Caki2 (cell line): ENCODE measurements at places on chromosomes 2 and 18.

GRCh38 chr2:35794796-35795450 is 560.7 kb upstream of the CRIM1 start:
- DNase-seq: no peak

- DNase-seq: no peak
These were observed 802.9 kb upstream of the ID2 start for GRCh38 chr2:7878786-7879482.

DNA sequence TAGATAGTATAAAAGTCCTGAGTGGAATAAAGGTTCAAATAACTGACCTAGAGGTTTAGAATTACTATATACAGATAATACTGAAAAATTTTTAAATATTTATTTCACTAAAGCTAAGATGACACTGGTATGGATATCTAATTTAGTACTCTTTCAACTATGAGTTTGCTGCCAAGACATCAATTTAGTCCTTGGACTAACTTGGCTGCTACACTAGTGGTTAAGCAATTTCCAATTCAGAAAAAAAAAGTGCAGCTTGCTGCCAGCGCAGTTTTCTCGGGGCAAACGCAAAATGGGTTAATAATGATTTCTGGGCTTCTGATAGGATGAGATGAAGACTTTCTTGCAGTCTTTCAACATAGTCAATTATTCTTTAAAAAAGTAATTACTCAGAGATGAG is 10.8 kb downstream of the BUB1 start:
- no peak for DNase-seq

DNA sequence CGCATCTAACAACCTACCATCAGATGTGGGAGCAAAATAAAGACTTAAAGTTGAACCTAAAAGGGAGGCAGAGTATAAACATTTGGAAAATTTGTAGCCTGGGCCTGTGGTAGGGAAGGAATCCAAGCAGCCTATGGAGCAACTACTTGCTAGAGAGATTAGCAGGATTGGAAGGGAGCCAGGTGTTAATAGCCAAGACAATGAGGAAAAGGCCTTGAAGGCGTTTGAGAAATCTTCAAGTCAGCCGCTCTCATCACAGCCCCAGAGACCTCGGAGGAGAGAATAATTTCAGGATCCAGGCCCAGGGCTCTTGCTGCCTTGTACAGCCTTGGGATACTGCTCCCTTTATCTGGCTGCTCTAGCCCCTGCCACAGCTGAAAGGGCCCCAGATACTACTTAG is 219.7 kb downstream of the THSD7B start:
- DNase-seq: no peak

DNA sequence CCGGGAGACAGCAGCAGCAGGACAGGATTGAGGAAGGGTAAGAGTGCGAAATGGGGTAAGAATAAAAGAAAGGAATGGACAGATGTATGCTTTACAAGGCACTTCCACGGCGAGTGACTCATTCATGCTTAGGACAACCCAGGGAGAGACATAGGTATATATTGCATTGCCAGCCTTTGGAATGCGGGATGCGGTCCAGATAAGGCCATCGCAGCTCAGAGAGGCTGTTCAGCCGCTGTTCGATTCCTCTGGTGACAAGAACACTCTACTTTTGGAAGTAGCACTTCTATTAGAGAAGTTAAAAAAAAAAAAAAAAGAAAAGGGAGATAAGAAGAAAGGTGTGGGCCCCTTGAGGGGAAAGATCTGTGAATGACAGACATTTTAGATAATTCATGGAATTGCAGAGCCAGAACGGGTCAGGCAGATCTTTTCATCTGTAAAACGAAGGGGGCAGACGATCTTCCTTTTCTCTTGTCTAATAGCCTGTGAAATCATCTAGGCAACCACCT is 819 bp upstream of the NCOA1 start:
- DNase-seq: no peak

DNA sequence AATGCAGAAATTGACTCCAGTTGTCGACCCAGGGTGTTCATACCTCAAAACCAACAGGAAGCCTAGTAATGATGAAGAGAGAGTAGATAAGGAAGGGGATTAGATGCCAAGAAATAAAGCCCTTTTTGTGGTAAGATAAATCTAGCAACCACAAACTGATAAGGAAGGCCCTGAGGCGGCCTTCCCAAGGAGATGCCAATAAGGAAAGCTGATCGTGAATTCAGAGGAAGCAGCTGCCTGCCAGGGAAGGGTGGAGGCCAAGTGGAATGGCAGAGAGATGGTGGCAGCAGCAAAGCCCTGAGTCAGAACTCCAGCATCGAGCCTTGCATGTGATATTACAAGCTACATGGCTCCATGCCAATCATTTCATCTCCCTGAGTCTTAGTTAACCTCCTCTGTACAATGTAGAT is 126.3 kb downstream of the IRS1 start:
- peak; percentile 74 for DNase-seq

- no peak for DNase-seq
These were observed 21.7 kb upstream of the IHH start for GRCh38 chr2:219082332-219082958.

GRCh38 chr2:75288760-75289159 is 89.4 kb upstream of the TACR1 start:
- DNase-seq: no peak

DNA sequence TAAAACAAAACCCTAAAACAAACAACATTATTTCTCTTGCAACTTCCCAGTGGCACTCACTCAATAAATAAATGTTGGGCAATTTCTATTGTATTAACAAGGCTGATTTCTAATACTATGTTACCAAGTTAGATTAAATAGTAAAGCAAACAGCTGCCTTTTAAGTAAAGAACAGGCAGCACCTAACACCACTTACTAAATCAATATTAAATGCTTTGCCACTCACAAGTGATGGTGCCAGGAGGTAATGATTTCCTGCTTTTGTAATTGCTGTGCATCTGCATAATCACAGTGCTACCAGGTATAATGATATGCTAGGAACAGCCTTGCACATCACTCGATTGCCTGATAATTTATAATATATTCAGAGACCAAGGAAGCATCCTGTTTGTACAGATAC is 276.5 kb downstream of the NBAS start:
- no peak for DNase-seq

DNA sequence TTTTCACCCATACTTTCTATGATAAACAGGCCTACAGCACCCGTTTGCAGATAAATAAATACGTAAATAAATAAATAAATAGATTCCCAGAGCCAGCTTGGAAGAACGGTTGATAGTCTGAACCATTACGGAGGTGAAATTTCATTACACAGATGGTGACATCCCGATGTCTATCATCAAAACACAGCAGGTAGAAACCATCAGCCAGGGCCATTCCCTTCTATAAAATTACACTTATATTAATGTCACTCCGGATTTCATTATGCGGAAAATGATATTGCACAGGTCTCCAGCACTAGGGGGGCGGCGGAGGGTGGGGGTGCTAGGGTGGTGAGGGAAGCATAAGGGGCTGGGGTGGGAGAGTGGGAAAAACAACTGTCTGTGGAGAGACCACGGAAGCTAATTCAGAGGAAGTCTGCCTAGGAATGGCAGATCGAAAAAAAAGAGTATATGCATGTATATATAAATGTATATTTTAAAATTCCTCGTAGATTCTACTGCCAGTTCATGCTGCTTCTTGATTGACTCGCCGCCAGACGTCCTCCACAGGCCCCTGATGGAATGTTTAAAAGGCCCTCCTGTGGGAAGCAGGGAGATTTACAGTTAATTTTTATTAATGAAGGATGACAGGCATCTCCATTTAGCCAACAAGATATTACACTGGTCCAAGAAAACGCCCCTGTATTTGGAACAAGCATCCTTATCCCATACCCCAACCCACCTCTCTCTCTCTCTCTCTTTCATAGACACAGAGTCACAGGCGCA is 1906.0 kb upstream of the PIK3C3 start:
- DNase-seq: no peak

GRCh38 chr2:190578158-190579057 is 43.9 kb upstream of the NEMP2 start:
- no peak for DNase-seq

DNA sequence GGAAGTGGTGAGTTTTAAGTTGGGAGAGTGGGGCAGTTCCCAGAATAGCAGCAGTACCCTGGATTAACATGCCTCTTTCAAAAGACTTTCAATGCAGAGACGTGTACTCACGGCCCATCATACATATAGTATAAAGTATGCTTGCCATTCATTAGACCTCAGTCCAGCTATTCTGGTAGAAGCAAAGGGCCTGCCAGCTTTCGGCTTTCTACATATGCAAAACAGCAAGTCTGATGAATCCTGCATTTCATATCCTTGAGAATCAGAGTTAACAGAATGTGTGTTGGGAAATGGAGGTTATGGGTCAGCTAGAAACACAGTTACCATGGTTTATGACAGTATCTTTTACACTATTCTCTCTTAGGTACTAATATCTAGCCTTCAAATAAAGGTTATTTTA is 27.5 kb downstream of the SATB2 start:
- DNase-seq: no peak

DNA sequence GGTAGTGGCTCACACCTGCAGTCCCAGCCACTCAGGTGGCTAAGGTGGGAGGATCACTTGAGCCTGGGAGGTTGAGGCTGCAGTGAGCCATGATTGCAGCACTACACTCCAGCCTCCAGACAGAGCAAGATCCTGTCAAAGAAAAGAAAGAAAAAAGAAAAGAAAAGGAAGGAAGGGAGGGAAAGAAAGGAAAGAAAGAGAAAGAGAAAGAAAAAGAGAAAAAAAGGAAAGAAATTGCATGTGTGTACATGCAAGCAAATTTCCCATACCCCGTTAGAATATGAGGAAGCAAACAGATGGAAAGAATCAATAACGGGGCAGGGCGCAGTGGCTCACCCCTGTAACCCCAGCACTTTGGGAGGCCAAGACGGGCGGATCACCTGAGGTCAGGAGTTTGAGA is 17.9 kb downstream of the TMEM127 start:
- DNase-seq: no peak

DNA sequence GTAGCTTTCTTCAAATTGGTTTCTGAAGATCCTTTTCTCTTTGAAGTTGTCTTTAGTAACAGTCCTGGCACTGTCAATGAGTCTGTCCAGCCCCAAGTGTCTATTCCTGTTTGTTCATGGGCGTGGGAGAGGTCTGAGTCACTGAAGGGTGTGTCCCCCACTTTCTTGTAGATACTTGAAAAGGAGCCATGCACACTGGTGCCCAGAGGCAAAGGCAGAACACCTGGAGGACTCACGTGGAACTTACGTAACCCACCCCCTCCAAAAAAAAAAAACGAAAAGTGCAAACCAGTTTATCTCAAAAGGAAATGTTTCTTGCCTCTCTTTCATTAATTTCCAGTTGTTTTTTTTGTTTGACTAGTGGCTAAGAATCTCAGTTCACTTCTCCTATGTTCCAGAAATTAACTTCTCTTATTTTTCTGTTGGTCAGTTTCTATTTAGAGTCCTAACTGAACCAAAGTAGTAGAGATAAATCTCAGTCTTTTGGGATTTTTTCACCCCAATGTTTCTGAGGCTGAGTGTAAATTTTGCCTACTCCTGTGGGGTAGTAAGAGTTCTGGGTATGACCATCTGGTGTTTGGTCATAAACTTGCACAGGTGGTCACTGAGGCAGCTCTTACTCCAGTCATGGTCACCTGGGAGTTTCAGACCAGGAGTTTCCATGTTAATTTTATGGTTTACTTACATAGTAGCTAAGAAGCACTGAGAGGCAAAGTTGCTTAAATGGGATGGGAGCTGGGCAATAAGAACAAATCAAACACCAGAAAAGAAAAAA is 54.9 kb downstream of the DSC3 start:
- peak; percentile 41 for DNase-seq

- no peak for DNase-seq
These were observed 2.3 kb downstream of the KCNE4 start for GRCh38 chr2:223054193-223054781.
